ENCODE measurements at places on chromosomes 7 and 10.

DNA sequence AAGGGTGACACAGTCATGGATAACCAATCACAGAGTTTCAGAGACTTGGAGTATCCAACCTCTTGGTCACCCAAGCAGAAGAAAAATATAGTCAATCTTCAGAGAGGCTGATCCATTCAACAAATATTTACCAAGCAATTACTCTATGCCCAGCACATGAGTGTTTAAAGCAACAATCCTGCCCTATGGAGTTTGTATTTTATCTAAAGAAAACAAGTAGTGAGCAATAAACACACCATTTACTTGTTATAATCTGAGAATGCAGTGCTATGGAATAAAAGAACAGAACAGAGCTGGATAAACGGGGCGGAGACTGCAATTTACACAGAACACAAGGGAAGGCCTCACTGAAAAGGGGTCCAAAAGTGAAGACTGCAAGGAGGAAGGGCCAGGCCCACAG, 63.8 kb downstream of the GRB10 start:
- DNase-seq: no peak

GRCh38 chr7:151051108-151051507, 2.8 kb downstream of the ASIC3 start:
- peak; percentile 53 for DNase-seq

DNA sequence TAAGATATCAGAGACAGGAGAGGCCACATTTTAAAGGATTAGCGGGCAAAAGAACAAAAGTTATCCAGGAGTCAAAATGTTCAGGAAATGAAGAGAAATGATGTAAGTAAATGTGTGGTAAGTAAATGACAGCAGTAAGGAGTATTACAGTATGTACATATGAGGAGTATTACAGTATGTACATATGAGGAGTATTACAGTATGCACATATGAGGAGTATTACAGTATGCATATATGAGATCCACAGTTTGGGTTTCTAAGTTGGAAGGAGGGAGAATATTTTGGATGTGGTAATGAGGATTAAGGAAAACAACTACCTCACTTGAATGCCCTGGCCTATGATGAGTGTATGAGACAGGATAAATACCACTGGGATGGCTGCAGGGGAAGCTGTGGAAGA, 192.4 kb upstream of the DGKB start:
- no peak for DNase-seq

- no peak for DNase-seq
Observed at GRCh38 chr7:1355568-1356340, 103.5 kb downstream of the MICALL2 start.

DNA sequence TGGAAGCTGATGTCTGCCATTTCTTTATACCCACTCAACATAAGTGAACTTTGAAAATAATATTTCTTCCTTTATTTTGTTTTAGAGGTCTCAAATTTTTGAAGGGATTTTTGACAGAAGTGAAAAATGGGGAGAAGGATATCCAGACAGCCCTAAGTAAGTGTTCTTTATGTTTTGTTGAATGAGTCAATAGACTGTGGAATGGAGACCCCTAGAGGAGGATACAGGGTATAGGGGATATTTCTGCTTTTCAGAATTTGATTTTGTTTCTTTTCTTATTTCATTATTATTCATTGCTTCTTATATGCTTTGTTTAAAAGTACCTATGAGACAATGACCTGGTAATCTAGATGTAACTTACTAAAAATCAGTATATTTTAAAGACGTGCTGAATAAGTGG, 34.4 kb downstream of the PLEKHA8 start:
- no peak for DNase-seq

GRCh38 chr7:70771451-70771850, 360.5 kb upstream of the GALNT17 start:
- DNase-seq: no peak

DNA sequence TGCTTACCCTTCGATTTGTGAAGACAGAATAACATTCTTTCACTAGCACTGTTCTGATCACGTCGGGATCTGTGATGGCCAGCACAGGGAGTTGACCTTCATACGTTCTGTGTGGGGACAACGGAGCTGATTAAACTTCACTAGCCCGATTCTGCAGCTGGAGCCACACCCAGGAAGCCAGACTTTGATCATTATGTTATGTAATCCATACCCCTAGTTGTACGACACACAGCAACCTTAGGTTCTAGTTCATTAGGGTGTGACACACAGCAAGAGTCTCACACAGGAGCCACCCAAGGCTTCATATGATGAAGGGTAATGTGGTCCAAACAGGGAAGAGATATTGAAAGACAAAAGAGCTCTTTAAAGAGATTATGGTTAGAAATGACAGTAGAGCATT, 7.2 kb downstream of the CYP3A5 start:
- DNase-seq: no peak

DNA sequence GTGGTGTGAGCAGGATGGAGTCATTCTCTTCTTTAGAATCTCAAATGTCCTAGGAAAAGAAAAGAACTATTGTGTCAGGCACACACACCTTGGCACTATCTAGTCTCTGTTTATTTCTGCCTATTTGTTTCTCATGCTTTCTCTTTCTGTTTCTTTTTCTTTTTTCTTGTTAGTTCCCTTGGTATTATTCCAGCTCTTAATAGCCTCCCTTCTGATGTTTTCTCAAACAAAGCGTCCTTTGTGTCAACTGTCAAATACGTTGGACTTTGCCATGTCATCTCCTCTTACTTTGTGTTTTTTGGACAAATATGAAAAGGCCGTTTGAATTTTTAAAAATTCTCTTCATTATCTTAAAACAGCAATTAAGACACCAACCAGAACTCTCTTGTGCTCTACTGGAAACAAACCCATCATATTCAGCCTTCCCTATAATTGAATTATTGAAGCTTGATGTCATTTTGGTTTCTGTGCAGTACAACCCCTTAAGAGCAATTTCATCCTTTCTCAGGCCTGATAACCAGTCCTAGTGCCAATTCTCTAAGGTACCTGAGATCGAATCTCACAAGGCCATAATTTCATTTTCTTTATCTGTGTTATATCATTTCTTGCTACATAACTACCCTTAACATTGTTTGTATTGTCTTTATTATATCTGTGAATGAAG, 497.8 kb upstream of the NRP1 start:
- no peak for DNase-seq

DNA sequence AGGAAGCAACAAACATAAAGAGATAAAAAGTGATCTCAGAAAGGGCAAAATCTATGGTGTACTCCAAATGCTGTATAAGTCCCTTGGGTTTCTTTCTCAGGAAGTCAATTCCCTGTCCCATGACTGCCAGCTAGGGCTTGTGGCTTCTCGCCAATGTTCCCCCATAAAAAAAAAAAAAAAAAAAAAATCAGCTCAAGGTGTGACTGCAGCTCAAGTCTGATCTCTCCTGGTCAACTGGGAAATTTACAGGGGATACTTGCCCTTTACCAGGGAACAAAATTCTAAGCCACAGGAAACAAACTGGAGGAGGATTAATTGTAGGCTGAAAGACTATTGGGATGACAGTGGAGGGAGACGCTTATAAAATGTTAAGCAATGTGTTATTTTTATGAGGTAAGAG, 76.0 kb downstream of the PCGF5 start:
- DNase-seq: no peak

- DNase-seq: peak; percentile 99
Observed at GRCh38 chr10:60384708-60385398, 4.8 kb downstream of the ANK3 start.

- no peak for DNase-seq
Observed at GRCh38 chr10:108036265-108036664, 871.8 kb upstream of the SORCS1 start.

DNA sequence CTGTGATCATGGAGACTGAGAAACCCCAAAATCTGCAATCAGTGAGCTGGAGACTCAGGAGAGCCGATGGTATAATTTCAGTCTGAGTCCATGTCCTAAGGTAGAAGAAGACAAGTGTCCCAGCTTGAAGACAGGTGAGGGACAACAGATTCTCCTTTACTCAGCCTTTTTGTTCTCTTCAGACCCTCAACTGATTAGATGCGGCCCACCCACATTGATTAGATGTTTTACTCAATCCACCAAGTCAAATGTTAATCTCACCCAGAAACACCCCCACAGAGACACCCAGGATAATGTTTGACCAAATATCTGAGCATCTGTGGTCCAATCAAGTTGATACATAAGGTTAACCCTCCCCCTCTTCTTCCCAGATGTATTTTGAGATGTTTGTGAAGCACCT, 131.2 kb downstream of the PFKFB3 start:
- no peak for DNase-seq

DNA sequence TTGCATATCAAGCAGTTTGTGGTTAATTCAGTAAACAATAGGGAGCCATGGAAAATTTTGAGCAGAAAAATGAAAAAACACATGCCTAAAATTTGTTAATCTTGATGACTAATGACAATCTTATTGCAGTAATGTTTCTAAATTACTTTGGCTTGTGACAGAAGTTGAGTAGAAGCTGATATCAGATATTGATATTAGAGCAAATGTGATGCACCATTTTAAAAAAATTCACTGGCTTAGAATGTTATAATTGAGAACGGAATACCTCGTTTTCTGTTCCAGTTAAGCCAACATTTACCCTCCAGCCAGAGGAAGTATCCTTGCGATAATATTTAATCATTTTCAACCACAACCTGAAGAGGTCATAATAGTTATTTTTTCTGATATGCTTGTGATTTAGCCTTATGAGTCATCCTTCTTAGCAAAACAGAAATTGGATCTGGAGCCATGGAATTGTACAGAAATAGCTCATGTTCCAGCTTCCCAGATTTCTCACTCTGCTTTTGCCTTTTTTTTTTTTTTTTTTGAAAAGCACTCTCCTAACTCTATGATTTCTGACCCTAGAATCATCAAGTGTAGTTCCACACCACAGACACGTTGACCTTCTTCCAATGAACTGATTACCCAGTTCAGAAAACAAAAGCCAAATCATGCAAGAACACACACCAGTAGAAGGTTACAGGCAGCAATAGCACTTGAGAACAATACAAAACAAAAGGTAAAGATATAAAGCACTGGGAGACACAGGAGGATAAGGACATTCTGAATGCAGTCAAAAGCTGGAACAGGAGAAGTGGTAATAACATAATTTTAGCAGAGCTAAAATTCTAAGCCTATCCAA, 96.8 kb upstream of the PHYHIPL start:
- peak; percentile 84 for DNase-seq

- peak; percentile 8 for DNase-seq
Observed at GRCh38 chr7:115359955-115360354, 438.1 kb downstream of the MDFIC start.

DNA sequence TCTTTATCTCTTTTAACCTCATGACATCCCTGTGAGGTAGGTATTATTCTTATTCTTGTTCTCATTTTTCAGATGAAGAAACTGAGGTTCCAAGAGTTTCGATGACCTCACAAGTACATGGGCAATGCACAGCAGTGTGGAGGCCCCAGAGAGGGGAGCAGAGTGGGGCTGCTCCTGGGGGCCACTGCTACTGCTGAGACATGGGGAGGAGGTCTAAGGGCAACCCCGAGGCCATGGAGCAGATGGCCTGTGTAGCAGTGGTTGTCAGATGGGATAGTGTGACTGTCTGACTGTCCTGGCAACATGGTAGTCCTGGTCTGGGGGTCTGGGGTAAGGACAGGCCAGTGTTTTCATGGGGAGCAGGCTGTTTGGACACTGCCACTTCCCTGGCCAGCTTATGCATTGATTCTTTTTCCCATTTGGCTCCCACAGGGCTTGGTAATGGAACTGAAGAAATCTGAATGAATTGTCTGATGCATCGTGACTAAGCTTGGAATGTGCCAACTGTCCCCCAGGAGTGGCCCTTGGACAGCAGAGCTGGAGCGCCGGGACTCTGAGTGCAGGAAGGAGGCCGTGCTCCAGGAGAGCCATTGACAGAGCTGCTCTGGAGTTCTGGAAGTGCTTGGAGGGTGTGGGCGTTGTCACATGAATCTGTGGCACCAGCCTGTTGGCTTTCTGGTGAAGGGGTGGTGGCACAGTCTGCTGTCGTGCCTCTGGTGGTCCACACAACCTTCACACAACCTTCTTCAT, 40.9 kb downstream of the ADRA2A start:
- DNase-seq: no peak

DNA sequence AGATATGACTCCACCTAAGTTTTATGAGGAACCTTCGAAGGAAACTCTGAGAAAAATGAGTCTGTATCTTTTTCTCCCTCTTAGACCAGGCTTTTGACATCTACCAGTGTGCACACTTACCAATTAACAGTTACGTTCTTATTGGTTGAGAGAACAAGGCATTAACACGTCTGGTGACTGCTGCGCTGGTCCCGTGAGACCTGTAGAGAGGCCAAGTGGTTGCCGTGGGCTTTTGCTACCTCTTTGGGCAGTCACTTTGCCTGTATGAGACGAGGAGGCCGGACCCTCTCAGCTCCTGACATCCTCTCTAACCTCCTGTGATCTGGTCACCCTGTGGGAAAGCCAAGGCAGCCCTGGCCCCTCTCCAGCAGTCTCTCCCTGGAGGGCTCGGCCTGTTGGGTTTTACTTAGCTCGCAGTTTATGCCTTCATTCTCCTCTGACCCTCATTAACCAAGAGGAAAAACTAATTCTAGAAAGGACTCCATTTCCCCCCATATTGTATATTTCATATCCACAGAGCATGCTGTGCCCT, 513.9 kb upstream of the GALNT17 start:
- DNase-seq: no peak

DNA sequence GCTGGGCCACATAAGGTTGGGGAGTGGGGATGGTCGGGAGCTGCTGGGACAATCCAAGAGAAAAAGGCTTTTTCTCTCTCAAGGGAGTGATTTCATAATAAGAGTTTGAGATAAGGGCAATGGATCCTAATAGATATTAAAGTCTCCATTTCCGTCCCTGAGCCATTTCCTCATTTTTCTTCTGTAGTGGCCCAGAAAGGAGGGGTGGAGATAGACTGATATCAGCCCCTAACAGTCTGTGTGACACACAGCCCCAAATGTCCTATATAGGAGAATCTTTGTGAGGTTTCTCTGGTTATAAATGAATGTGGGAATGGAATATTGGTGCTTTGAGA, 35.2 kb downstream of the PRSS2 start:
- DNase-seq: no peak

DNA sequence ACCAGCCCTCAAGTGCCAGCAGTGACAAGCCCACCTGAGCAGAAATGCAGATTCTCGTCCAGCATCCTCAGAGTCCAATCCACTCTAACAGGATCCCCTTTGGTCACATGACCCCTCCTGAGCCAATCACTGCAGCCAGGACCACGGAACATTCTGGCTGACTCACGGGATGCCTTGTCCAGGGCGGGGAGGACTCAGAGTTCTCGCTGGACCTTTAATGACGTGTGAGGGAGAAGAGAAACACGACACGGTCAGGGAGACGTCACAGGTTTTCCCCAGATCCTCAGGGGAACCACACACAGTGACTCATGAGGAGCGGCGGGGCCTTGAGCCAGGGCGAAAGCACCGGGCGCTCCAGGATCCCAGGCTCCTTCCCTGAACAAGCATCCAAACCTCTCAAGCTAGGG, 155.7 kb downstream of the PTPRN2 start:
- DNase-seq: peak; percentile 30

DNA sequence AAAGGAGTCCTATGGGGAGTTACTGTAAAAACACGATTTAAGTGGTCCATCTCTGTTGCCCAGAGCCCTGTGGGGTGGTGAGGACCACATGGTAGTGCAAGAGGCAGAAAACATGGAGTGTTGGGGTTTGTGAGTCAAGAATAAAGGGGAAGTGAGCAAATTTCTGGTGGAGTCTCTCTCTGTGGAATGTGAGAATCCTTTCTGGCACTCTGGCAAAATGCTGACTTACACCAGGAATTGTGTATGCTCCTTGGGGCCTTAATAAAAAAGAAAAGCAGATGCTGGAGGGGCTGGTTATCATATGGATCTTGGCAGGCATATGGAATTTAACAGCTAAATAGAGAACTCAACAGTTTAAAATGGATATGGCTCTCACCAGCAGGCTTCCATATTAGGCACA, 486.0 kb downstream of the TNS3 start:
- DNase-seq: no peak

- DNase-seq: no peak
Observed at GRCh38 chr7:25946181-25946580, 205.8 kb upstream of the NFE2L3 start.

Measured in astrocyte (in vitro differentiated cells and primary cell).